ENCODE measurements at places on chromosomes 16 and 17.

DNA sequence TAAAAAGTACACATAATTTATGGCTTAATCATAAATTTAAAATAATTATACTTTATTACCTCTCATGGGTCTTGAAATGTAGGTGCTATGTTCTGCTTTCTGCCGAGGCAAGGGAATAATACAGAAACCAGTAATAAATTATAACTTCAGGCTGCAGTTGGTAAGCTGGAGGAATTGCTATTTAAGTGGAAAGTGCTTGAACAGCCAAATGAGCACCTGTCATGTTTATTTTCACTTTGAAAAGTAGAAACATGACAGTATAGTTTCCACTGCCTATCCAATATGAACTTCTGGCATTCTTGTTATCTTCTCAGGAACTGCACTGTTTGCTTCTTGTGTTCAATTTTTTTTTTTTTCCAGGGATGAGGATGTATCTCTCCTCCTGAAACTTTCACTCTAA lies 146.0 kb downstream of the FTO start:
- no peak for DNase-seq

- no peak for DNase-seq
These were observed 27.1 kb downstream of the GPR142 start for GRCh38 chr17:74394275-74394950.

- DNase-seq, result no peak
These were observed 14.0 kb upstream of the PVALEF start for GRCh38 chr17:81151278-81151677.

DNA sequence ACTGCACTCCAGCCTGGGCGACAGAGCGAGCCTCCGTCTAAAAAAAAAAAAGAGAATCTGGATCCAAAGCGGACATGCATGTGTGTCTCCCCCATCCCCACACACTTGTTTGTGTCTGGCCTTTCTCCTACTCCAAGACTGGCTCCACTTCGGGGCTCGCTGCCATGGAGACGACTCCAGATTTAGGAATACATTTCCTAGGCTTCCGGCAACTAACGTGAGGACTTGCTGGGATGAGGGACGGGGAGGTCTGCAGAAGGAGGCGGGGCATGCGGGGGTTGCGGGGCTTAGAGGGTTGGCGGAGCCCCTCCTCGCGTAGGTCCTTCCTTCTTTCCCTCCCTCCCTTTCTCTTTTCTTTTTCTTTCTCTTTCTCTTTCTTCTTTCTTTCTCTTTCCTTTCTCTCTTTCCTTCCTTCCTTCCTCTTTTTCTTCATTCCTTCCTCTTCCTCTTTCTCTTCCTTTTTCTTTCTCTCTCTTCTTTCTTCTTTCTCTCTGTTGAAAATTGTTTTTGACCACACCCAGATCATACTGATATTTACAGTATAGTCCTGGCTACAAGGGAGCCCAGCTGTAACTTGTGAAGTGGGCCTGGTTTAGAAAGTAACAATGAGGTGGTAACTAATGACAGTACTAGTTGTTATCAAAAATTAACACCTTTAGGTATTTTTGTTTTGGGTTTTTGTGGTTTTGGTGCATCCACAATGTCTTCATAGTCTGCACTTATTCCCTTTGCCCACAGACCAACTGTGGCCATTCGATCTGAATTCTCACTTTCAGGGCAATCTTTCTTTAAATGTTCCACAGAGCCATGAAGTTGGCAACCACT lies 25.2 kb downstream of the MIS12 start:
- DNase-seq, result no peak
